OCI-LY7 (cell line): ENCODE measurements at places on chromosomes 12 and 14. TPM values are rescaled to one million over a fixed set of nuclear protein-coding genes. Genes with fewer than 3 reads are reported as not detected.
A peak's percentile ranks its signal among the peaks of the same experiment; 100 is the strongest.

Gene TCTN1
- total RNA-seq: 19.9 and 21.0 TPM in 2 replicates

Gene HOTAIR
- total RNA-seq: 3.6 and 5.3 TPM in 2 replicates

GRCh38 chr12:32139064-32139421, 32.4 kb downstream of the BICD1 start:
- peak; percentile 94 for DNase-seq

DNA sequence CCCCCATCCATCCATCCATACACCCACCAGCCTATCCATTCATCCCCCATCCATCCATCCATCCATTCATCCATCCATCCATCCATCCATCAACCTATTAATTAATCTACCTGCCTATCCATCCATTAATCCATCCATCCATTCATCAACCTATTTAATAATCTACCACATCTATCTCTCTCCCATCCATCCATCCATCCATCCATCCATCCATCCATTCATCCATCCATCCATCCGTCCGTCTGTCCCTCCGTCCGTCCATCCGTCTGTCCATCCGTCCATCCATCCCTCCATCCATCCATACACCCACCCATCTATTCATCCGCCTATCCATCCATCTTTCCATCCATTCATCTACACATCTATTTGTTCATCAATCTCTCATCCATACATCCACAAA, 205.3 kb downstream of the VRK1 start:
- no peak for DNase-seq

DNA sequence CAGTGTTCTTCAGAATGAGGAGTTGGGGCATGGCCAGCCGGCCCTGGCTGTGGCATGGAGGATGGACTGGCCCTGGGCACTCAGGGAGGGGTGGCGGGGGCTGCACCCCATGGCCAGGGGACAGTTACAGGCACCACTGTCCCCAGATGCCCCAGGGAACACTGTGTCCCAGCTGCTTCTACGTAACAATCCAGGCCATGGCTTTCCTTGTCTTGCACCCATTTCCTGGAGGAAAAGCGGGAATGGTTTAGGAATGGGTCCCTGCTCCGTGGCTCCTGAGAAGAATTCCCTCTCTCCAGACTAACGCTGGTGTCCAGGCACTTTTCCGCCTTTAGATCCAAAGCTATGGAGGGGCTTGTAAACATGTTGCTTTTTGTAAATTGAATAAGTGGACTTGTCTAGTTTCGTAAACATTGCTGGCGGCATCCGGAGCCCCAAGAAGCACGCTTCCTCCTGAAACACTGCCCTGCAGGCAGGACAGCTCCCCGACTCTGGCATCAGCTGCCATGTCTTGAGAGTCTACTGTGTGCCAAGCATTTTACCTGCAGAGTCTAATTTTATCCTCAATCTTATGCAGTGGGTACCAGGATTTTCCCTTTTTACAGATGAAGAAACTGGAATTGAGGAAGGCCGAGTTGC, 238.3 kb downstream of the SLC41A2 start:
- no peak for DNase-seq

DNA sequence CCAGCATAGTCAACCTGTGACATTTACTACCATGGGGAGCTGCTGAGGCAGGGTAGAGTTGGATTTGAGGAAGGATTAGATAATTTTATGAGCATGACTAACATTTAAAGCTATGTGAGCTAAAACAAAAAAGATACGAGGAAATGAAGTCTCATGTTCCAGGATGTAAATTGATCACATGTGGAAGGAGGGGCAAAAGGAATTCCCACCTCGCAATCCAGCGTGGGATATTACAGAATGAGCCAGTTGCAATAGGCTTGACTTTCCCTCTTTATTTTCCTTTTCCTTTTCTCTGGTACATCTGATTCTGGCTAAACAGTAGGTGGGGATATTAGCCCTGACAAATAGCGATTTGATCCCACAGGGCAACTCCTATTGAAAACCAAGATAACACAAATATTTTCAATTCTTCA, 214.9 kb upstream of the HMGA2 start:
- no peak for DNase-seq

Gene MGAT4C
- total RNA-seq: not detected in 2 replicates

DNA sequence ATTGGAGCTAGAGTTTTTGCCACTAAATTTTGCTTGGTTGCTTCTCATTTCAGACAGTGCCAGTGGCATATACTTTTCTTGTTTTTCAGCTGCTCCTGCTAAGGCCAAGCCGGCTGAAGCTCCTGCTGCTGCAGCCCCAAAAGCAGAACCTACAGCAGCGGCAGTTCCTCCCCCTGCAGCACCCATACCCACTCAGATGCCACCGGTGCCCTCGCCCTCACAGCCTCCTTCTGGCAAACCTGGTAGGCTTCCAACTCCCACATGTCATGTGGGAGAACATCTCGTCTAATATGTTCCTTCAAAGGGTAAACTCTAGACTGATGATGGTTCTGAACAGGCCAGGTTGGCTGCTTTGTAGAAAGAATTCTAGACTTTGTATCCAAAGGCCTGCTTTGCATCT, 11.0 kb downstream of the DLST start:
- no peak for DNase-seq

DNA sequence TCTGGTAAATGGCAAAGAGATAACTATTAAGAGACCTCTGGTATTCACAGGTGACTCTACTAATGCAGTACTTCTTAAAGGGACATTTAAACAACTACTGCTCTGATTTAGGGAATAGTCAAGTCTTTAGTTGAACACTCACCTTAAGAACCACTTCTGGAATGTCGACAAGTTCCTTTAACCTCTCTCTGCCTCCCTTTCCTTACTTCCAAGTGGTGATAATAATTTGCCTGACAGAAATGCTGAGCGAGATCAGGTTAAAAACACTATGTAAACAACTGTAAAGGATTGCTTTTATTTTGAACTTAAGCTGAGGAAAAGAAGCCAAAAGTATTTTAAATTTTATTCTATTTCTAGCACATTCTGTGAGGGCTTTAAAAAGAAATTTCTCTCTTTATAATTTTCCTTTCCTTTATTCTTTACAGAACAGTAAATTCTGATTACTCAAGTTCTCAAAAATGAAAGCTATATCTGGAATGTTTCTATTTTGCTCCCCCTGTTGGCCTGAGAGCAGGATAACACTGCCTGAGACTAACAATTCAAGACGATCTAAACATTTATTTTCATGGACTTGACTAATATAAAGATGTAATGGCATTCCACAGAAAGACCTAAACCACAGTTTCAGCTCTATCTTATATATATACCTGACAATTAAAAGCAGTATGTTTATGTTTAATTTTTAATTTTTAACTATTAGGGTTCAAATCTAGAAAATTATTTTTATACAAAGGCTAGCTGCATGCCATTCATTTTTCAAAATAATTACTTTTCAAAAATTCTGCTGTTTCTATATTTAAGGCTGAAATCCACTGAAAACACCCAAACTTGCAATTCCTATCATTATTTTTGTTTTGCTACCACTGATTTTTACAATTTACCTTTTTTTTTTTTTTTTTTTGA, 29.2 kb downstream of the ZCCHC8 start:
- peak; percentile 68 for DNase-seq

DNA sequence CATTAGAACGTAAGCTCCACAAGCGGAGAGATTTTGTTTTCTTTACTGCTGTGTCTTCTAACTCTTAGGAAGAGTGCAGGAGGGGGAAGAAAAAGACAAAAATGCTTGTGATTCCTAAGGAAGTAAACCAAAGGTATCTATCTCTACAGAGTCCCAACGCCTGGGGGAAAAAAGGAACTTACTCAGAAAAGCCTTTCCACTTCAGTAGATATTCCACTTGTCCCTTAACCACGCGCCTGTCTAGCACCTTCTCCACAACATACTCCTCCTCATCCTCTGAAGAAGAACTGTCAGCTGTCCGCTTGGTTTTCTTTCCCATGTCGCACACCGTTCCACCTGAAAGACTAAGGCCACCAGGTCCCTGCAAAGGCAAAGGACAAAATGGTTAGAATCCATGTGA, 22.6 kb downstream of the CBX5 start:
- no peak for DNase-seq

Gene USP30
- total RNA-seq: 36.2 and 38.6 TPM in 2 replicates

- no peak for DNase-seq
These were observed 82.4 kb downstream of the SLC5A8 start for GRCh38 chr12:101127521-101128219.

Gene PZP
- total RNA-seq: not detected in 2 replicates

DNA sequence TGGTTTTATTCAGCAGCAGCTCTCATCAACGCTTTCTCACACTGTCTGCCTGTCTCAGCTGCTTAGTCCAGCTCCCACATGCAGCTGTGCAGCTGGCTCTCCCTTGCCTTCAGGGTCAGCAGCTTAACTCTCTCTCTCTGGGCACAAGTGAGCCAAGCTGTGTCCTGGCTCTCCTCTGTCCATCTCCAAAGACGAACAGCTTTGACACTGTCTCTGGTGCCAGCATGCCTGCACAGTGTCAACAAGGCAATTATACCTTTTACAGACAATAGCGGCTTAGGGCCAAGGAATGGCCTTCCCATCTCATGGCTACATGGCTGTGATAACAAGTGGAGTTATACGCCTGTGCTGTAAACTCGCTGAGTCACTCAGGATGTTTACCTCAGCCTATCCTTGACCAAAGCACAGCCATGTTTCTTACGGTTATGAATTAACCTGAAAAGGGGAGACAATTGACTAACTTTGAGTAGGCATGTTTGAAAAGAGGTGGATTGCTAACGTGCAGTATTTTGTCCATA, 38.4 kb upstream of the MANSC4 start:
- DNase-seq: no peak

Gene HNF1A
- not detected in 2 replicates for total RNA-seq

DNA sequence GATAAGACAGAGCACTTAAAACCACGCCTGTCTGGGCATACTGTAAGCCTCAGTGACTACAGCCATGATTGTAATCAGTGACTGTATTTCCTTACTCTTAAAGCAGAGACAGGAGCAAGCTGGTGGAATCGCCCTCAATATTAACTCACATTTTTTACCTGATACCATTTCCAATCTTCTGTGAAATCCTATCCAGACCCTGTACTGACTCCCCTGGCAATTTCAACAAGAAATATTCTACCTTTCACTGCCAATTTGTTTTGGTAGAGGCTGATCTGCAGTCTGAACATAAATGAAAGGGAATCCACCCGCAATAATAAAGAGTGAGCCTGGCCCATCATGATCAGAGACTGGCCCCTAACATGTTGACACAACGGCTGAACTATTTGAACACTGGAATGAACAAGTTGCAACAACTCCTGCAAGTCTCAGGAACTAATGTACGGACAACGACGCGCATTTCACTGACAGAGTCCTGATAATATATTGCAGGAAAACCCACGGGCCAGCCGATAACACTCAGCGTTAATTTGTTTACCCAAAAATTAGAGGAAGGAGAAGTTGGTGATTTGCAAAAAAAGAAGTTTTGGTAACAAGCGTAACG, 195.5 kb upstream of the BTG1 start:
- no peak for DNase-seq

DNA sequence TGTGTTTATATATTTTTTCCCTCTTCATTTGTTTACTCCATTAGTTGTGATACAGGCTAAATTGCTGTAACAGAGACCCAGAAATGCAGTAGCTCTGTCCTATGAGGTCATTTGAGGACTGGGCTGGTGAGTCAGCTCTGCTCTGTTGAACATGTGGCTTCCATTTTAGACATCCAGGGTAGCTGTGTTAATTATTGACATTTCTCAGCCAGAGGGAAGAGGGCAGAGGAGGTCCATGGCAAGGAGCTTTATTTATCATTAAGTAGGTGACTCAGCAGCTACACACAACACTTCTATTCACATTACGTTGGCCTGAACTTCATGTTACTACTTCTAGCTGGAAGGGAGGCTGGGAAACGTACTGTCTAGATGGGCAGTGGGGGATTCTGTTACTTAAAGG, 85.4 kb downstream of the PTCSC3 start:
- DNase-seq: no peak

DNA sequence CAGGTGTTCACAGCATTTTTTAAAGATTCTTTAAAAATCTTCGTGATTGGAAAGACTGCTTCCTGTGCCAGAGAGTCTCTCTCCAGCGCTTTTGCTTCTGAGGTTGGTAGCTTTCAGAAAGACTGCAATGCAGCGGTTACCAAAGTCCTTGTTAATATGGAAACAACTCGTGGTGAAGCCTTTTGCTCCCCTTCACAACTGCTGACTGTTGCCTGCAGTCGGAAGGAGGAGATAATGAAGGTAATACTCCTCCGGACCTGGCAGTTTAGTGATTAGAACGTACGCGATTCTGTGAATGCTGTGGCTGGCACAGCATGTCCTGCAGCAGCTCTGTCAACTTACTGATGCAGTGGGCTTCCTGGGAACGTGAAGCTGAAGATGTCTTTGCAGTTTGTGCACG, 50.9 kb downstream of the TRAF3 start:
- DNase-seq: no peak

GRCh38 chr14:95146079-95146771, 11.1 kb downstream of the DICER1 start:
- no peak for DNase-seq

Gene CRIP2
- not detected in 2 replicates for total RNA-seq

DNA sequence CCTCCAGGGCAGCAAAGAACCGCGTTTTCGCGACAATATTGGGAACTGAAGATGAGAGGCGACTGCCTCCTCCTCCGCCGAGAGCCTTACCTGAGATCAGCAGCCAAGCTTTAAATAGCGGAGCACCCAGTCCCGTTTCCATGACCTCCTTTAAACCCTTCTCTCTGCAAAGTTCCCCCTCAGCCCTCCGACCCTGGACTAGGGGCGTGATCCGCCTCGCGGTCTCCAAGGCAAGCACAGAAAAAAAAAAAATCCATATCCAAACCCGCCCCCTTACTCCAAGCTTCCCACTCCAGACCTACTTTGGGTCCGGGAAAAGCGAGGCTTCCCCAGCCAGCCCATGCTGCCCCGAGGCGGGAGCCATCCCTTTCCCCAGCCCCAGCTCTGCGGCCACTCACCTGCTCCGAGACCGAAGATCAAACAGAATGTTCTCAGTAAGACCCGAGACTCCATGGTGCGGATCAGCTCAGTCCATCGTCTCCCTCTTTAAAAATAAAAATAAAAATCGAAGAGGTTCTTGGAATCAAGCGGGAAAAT, 630 bp downstream of the NELL2 start:
- DNase-seq: peak; percentile 4

Gene CEP170B
- 0.09 and 0.10 TPM in 2 replicates for total RNA-seq

Gene ITGA5
- total RNA-seq: 0.34 and 0.76 TPM in 2 replicates

DNA sequence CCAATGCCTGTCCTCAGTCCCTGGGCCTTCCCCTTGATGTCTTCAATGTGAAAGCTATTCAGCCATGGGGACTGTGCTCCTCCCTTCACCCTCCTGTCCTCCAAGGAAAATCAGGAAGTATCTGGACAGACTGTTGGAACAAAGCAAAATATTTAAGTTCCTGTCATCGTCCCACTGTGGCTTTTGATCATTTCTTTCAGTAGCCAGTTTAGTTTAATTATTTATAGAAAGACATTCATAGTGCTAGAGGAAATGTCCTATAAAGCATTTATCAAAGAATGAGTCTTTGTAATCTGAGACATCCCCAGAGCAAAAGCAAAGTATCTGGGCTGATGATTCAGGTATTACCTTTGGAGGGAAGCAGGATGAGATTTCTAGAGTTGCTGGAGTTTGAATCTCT, 254.1 kb downstream of the NRXN3 start:
- no peak for DNase-seq

Gene CFAP54
- 0.53 TPM in 1 of 2 replicates, not detected in the other for total RNA-seq
